ENCODE measurements at places on chromosomes 5 and 9.

DNA sequence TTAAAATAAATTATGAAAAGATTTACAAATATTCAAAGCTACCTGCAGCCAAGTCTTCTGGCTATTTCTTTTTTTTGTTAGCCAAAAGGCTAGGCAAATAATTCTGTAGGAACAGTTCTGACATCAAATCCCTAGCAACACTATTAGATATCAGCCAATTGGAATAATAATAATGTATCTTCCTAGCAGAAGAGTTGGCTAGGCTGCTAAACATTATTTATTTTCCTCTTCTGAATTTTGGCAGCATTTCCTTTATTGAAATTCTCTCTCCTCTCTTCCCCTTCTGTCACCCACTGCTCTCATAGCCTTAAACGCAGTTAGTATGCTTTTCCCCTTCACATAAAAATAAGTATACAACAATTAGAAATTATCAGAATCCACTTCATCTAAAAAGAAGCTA is 42.6 kb downstream of the ZDHHC21 start:
- DNase-seq: no peak

DNA sequence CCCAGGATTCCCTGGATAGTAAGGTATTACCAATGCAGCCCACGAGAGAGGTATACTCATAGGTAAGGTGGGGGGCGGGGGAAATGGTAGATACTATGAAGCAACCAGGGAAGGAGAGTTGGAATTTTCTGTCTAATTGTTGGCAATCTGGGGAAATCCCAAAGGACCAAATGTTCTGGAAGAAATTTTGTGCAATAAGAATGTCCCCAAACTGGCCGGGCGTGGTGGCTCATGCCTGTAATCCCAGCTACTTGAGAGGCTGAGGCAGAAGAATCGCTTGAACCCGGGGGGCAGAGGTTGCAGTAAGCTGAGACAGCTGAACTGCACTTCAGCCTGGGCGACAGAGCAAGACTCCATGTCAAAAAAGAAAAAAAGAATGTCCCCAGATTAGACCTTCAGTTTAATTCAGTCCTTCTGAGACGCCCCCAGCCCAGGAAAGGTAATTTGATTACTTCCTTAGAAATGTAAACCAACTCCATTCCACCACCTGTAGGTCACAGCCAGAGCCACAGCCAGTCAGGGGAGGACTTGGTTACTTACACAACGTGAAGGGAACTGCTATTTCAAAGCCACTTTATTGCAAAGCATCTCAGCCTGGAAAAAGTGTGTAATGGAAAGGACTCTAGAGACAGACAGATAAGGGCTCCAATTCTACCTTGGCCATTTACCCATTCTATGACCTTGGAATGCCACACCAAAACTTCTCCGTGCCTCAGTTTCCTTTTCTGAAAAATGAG is 50.0 kb upstream of the KLF4 start:
- no peak for DNase-seq

DNA sequence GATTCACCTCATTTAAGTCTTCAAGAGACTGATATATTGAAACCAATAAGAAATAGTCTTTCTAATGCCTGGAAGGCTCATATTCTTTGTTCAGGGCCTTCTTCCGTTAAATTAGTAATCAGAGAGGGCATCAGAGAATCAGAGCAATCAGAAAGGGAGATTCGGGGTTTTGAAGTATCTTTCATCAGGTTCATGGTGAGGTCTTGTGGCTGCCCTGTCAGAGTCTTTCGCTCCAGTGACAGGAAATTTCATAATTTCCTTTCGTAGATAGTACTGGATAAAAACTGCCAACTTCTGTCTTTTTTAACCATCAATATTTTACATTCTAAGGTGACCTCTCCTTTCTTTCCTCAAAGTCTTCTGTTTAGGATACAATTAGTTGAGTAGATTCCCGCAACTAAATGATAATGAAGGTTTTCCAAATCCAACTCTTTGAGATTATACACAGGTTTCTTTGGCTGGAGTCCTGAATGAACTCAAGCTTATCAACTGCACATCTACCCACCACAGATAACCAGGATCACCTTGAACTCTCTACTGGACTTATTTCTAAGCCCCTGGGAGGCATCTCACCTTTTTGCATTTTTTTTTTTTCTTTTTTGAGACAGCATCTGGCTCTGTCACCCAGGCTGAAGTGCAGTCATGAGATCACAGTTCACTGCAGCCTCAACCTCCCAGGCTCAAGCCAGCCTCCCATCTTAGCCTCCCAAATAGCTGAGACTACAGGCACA is 5.5 kb downstream of the IL31RA start:
- no peak for DNase-seq

DNA sequence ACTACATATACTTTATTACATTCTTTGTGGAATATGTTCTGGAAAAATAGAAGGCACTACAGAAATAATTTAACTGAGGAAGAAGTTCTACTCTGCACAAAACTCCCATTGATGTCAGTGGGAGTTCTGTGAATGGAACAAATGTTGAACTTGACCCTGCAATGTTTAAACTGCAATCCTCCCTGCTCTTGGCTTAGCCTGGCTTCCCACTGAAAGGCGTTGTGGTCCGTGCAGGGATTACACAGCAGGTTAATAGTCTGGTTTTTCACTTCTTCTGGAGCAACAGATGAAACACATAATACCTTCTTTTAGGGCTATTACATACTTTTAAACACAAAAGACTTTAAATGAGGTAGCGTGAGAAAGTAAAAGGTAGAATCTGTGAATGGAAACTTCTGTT is 12.9 kb upstream of the ERBIN start:
- DNase-seq: no peak

DNA sequence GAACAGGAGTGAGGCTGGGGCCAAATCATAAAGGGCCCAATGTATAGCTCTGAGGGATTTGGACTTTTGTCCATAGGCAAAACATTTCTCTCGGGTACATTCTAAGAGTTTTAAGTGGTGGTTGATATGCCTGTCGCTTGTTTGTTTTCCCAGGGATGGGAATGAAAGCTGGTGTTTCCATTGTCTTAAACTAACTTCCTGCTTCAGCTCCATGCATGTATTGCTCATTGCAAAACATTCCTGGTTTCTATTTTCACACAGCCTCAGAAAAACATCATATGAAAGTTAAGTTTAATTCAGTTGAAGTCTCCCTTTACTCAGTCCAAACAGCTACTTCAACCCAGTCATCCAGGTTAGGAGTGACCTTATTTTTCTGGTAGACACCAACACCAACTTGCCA is 235.0 kb downstream of the ACTL7B start:
- no peak for DNase-seq

- DNase-seq: no peak
Observed at GRCh38 chr9:18396102-18396728, 77.7 kb upstream of the ADAMTSL1 start.

DNA sequence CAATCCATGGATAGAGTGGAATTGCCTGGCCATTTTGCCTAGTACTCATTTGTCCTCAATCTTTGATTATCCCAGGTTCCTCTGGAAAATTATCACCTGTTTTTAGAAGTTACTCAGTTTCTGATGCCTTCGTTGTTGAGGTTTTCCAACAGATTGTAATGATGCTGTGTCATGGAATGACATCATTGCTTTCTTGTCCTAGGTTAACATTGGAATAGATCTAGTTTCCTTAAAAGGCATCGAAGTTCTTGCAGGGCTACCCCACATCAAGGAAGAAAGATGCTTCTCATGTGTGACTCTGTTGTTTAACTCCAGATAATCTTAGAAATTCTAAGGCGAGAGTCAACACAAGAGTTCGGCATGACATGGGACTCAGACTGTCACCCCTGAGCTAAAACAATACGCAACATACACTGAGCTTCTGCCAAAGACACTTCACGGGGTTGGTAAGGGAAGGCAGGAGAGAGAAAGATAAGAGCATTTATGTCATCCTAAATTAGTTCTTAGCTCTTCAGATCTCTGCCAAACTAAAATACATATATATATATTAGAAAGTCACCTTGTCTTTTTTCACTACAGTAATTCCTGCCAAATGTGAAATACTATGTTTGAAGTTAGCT is 293.2 kb upstream of the WWC1 start:
- DNase-seq: no peak

GRCh38 chr5:132761321-132762240 is 14.4 kb downstream of the CCNI2 start:
- no peak for DNase-seq

- no peak for DNase-seq
Observed at GRCh38 chr5:142821733-142822487, 51.7 kb downstream of the ARHGAP26 start.

DNA sequence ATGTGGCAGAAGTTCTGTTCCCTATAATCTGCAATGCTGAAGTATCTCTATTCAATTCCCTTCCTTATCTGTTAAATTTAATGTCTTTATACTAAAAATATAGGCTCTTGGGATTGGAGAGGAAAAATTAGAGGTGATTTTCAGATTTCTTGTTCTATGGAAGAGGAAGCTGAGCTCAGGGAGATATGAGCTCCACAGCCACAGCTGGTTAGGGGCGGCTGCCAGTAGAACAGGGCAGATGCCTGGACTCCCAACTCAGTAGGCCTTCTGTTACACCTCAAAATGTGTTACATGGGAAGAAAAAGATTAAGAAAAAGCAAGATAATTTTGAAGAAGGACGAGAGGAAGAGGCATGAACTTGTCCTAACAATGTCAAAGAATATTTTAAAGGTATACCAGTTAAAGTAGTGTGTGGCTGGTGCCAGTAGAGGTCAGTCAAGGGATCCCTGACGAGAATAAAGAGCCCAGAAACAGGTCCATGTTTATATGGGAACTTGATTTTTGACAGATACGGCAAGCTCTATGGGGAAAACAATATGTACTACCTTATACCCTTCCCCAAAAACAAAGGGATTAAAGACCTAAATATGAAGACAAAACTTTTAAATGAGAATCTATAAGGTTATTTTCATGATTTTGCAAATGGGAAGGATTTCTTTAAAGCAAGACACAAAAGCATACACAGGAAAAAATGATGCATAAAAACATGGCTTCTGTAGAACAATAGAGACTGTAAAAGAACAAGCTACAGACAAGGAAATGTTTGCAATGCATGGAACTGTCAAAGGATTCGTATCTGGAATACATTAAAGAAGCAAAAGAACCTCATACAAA is 28.7 kb downstream of the DNAJC21 start:
- DNase-seq: no peak

GRCh38 chr5:43561356-43561755 is 4.5 kb upstream of the PAIP1 start:
- no peak for DNase-seq

DNA sequence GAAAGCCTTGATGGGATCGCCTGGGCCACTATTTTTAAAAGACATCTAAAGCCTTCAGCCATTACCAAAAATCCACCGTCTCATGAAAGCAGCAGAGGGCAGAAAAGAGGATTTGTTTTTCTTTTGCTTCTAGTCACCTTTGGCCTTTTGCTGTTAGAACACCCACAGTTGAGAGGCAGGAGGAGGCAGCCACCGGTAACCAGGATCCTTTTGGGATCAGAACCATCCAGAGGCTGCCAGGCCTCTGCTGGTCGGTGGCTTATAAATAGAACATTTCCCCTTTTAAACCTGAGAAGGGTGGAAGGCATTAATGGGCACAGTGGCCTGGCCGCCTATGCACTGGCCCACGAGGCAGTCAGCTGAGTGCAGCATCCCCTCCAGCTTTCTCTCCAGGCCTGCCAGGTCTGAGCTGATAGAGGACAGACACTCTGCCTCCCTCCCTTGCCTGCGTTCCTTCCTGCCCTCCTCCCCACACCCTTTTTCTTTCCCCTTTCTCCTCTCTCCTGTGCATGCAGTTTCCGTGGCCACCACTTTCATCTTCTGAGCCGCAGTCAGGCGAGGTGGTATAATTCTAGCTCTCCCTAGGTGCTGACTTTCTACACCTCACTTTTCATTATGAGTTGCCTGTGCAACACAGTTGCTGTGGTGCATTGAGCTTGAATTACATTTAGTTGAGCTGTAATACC is 253.4 kb downstream of the ARHGAP26 start:
- DNase-seq: no peak

DNA sequence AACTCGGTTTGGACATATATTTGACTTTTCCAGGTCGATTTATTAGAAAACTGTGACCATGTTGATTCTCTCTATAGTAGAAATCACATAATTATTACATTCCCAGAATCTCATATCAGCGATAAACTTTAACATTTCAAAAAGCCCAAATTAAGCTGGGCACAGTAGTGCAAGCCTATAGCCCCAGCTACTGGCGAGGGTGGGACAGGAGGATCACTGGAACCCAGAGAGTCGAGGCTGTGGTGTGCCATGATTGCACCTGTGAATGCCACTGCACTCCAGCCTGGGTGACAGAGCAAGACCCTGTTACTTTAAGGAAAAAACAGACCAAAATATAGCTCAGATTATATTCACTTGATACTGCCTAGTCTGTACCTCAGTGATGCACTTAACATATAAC is 128.9 kb downstream of the CPLANE1 start:
- no peak for DNase-seq

DNA sequence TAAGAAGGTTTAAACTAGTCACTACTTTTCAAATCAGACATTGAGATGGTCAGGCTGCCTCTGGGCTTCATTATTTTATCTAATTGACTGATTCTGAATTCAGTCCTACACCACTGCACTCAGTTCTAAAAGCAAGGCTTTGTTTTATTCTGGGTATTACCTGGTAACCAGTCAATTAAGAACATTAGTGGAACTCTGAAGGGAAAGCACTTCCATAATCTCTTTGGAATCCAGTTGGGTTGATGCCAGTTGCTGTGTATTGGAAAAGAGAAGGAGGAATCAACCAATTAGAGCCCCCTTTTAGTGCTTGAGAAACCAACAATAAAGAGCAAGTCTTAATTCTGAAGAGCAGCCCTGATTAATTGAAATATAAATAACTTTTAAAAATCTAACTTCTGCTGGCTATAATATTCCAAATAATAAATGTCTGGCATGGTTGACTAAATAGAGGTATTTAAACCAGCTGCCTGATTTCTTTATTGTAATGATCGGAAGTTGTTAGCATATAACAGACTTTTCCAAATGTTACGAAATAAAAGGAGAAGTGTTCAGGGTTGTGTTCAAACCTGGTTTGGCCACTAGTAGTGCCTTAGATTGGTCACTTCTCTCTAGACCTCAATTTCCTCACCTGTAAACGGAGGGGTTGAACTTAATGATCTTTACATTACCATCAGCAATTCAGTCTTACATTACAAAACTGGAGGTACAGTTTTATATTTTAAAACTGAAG is 32.0 kb downstream of the CPEB4 start:
- DNase-seq: no peak

- no peak for DNase-seq
Observed at GRCh38 chr5:58021466-58021865, 438.4 kb downstream of the PLK2 start.

DNA sequence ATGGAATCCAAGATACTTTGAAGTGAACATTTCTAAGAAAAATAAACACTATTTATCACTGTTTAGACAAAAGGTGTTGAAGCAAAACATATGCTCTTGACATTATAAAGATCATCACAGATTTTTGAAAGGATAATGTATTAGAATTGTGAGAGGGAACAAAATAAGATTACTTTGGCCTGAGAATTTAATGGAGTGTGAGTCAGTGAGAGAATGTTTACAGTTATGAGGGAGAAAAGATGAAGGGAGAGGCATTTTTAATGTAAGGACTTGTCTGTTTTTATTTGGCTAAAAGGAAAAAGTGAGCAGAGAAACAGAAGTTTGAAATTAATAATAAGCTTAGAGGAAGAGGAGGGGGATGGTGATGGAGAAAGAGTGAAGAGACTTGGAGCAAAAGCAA is 1010.1 kb downstream of the EFNA5 start:
- no peak for DNase-seq

- no peak for DNase-seq
Observed at GRCh38 chr5:67842806-67843205, 372.8 kb upstream of the PIK3R1 start.

GRCh38 chr9:84492366-84493159 is 152.0 kb upstream of the SLC28A3 start:
- no peak for DNase-seq

GRCh38 chr5:171867786-171868185 is 82.2 kb downstream of the SMIM23 start:
- DNase-seq: no peak

Data from activated effector memory CD4-positive, alpha-beta T cell treated with Interleukin-2 at 50 U/mL for 16 hours (primary cell).